ENCODE measurements at places on chromosomes 7 and 10.

- H3K27me3 ChIP-seq = peaks cover 37% of the 10 kb centered on the region
- DNase-seq = no peak
- H3K27ac ChIP-seq = no peak overlapping the region
- no peak overlapping the region for H3K4me3 ChIP-seq
- H3K4me1 ChIP-seq = no peaks in the 10 kb centered on the region
Observed at GRCh38 chr10:118171861-118172260, 125.1 kb upstream of the RAB11FIP2 start.

GRCh38 chr7:45923290-45923689 is 2.2 kb upstream of the IGFBP3 start:
- H3K27me3 ChIP-seq = peaks cover 57% of the 10 kb centered on the region
- H3K4me1 ChIP-seq = peaks cover 31% of the 10 kb centered on the region
- DNase-seq = peak; percentile 71

DNA sequence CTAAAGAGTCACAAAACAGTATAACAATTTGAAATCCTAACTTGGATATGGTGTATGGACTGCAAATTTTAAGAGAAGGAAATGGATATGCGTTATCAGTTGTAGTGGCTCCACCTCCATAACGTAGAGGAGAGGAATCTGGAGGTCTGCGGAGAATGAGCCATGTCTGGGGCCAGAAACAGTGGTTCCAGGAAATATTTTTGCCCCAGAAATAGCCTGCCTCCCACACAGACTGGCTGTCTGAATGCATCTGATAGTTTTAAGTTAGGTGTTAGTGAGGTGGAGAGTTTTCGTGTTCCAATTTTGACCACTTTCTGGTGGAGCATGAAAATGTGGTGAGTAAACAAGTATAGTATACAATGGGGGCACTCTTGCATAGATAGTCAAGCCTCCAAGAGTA is 1.6 kb downstream of the PHTF2 start:
- H3K36me3 ChIP-seq = peaks cover 31% of the 10 kb centered on the region
- H3K4me3 ChIP-seq = peak overlapping the region; percentile 97
- DNase-seq = no peak
- H3K4me1 ChIP-seq = peaks cover 75% of the 10 kb centered on the region

DNA sequence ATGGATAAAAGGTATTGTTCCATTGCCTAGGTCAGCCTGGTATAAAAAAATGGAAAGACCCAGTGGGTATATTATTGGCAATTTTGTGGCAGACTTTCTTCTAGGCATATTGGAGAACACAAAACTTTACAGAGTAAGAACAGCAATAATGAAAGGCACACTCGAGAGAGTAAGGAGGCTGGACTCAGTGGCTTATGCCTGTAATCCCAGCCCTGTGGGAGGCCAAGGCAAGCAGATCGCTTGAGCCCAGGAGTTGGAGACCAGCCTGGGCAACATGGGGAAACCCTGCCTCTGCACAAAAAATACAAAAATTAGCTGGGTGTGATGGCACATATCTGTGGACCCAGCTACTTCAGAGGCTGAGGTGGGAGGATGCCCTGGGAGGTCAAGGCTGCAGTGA is 158.2 kb downstream of the FAM107B start:
- H3K4me1 ChIP-seq = peaks cover 35% of the 10 kb centered on the region
- no peaks in the 10 kb centered on the region for H3K27me3 ChIP-seq
- H3K27ac ChIP-seq = no peak overlapping the region
- no peaks in the 10 kb centered on the region for H3K36me3 ChIP-seq
- H3K4me3 ChIP-seq = no peak overlapping the region

DNA sequence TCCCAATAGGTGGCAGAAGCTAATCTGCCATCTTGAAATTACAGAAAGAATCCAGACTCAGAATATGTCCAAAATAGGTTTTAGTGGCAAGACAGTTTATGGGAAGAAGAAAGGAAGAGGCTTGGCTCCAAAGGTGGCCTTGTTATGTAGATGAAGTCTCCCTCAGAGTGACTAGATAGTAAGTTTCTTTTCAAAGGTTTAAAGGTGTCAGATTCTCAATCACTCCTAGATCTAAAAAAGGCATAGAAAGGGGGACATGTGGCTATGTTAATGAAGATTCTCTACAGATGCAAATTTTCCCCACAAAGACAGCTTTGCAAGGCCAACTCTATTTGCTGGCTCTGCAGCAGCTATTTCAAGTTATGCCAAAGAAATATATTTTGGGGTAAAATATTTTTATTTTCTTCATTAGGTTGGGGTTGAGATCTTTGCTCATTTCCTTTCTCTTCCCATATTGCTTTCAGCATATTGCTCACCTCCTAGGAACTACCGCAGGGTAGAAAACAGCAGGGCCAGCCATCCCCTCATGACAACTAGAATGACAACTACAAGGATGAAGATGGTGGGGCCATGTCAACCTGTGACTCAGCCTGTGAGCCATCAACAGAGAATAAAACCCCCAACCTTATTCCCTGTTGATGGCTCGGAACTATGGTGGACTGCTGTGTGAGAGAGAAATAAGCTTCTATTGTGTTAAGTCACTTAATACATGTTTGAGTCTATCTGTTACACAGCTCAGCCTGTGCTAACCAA is 274.0 kb upstream of the GALNT17 start:
- no peaks in the 10 kb centered on the region for H3K27me3 ChIP-seq
- H3K4me3 ChIP-seq = no peak overlapping the region
- H3K4me1 ChIP-seq = no peaks in the 10 kb centered on the region
- DNase-seq = no peak
- no peaks in the 10 kb centered on the region for H3K36me3 ChIP-seq
- H3K27ac ChIP-seq = no peak overlapping the region

DNA sequence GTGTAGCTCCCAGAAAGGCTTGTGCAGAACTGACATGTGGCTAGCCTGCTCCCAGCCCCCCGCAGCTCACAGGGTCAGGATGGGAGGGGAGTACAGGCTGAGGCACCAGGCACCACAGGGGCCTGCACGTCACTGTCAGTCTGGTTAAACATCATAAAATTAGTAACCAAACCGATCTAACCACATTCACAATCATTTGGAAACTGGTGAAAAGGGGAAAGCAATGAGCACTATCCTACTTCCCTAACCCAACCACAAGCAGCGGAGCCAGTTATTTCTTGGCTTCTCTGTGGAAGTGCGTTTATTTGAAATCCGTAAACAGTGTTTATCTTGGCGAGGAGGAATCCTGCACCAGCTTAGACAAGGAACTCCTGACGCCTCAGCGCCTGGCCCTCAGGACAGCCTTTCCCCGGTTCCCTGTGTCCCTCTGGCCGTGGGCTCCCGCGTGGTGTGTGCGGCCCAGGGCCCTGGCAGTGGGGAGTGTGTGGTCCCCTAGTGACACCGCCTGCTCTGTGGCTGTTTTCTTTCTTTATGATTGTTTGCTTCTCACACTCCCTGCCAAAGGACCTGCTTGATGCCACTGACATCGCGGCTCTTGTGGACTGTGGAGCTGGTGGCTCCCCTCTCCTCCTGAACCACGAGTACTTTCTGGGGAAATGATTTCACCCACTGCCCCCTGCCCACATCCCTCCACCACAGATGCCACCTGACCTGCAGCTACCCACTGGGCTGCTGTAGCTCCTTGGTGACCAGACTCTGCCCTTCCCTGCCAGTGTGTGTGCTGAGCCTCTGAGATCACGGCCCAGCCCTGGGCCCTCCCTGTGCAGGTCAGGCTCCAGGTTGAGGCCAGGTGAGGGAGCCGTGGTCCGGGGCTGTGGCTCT is 38.0 kb downstream of the INPP5A start:
- peaks cover 2% of the 10 kb centered on the region for H3K36me3 ChIP-seq
- no peak overlapping the region for H3K4me3 ChIP-seq
- H3K27ac ChIP-seq = peak overlapping the region; percentile 74
- peaks cover 29% of the 10 kb centered on the region for H3K4me1 ChIP-seq
- DNase-seq = peak; percentile 54
- H3K27me3 ChIP-seq = no peaks in the 10 kb centered on the region

DNA sequence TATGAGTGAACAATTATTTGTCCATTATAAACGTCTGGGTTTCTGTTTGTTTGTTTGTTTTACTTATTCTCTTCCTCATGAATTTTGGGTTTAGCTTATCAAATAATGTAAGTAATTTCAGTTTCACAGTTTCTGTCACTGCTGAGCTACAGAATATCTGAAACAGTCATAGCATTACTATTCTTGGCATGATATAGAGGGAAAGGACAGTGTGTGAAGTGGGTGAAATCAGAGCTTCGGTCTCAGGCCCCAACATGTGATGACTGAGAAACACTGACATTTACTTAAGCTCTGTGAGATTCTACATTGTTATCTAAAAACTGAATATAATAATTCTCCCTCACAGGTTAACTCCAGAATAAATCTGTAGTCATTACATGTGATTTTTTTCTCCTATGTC is 8.8 kb upstream of the OR6V1 start:
- H3K27ac ChIP-seq = no peak overlapping the region
- peaks cover 23% of the 10 kb centered on the region for H3K27me3 ChIP-seq
- H3K36me3 ChIP-seq = no peaks in the 10 kb centered on the region
- H3K4me3 ChIP-seq = no peak overlapping the region
- H3K4me1 ChIP-seq = peaks cover 1% of the 10 kb centered on the region
- no peak for DNase-seq

GRCh38 chr7:36623247-36623646 is 101.0 kb downstream of the AOAH start:
- H3K27me3 ChIP-seq = no peaks in the 10 kb centered on the region
- no peak overlapping the region for H3K4me3 ChIP-seq
- H3K4me1 ChIP-seq = peaks cover 19% of the 10 kb centered on the region
- H3K27ac ChIP-seq = no peak overlapping the region
- H3K36me3 ChIP-seq = peaks cover 67% of the 10 kb centered on the region
- no peak for DNase-seq

GRCh38 chr10:93126483-93127052 is 52.9 kb downstream of the CYP26A1 start:
- H3K27me3 ChIP-seq = no peaks in the 10 kb centered on the region
- peaks cover 7% of the 10 kb centered on the region for H3K36me3 ChIP-seq
- H3K4me1 ChIP-seq = peaks cover 27% of the 10 kb centered on the region
- no peak for DNase-seq
- H3K4me3 ChIP-seq = no peak overlapping the region

- no peak overlapping the region for H3K4me3 ChIP-seq
- no peak for DNase-seq
- H3K36me3 ChIP-seq = no peaks in the 10 kb centered on the region
- no peaks in the 10 kb centered on the region for H3K27me3 ChIP-seq
Observed at GRCh38 chr10:52897162-52897561, 124.6 kb upstream of the MBL2 start.

DNA sequence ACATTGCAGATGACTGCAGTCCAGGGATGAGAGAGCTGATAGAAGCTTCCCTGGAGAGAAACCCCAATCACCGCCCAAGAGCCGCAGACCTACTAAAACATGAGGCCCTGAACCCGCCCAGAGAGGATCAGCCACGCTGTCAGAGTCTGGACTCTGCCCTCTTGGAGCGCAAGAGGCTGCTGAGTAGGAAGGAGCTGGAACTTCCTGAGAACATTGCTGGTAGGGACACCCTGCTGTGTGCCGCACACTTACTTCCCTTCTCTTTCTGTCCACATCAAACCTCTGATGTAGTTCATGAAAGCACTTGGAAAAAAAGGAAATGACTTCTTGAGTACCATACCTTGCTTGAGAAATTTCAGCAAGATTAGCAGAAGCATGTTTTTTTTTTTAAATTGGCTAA is 25.3 kb downstream of the MAP3K8 start:
- no peak overlapping the region for H3K4me3 ChIP-seq
- no peak for DNase-seq
- H3K4me1 ChIP-seq = peaks cover 29% of the 10 kb centered on the region
- H3K27ac ChIP-seq = no peak overlapping the region
- H3K27me3 ChIP-seq = no peaks in the 10 kb centered on the region

GRCh38 chr7:156002362-156003066 is 190.3 kb upstream of the SHH start:
- peaks cover 27% of the 10 kb centered on the region for H3K4me1 ChIP-seq
- H3K4me3 ChIP-seq = no peak overlapping the region
- H3K27ac ChIP-seq = no peak overlapping the region
- no peak for DNase-seq
- H3K27me3 ChIP-seq = peaks cover 22% of the 10 kb centered on the region
- H3K36me3 ChIP-seq = no peaks in the 10 kb centered on the region

DNA sequence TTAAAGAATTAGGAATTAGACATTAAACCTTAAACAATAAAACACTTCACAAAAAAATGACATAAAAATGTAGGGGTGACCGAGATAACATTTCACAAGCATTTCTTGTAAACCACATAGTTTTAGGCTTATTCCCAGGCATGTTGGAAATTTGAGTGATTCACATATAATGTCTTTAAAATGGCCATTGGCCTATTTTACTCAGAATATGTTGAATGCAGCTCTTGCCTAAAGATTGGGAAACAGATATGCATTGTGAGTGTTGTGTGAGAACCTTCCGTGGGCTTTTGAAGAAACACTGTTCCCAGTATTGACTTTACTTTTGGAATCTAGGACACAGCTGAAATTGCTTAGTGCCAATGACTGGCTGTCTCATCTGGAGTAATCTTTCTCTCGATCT is 79.6 kb downstream of the ARL5B start:
- H3K27me3 ChIP-seq = no peaks in the 10 kb centered on the region
- no peaks in the 10 kb centered on the region for H3K4me1 ChIP-seq
- no peak overlapping the region for H3K4me3 ChIP-seq
- H3K36me3 ChIP-seq = no peaks in the 10 kb centered on the region
- H3K27ac ChIP-seq = no peak overlapping the region

DNA sequence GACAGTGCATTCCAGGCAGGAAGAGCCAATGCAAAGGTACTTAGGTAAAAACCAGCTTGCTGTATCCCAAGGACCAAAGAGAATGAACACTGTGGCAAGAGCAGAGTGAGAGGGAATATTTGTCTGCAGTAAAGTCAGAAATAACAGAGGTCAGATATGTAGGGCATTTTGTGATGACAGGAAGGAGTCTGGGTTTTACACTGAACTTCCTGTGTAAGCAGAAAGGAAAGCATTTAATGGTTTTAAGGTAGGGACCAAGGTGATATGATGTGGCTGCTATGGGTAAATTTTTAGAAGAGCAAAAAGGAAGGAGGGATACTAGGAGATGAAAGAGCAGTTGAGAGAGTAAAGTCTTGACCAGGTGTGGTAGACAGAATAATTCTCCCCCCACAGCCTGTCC is 10.1 kb downstream of the ABCB1 start:
- no peak overlapping the region for H3K27ac ChIP-seq
- no peak overlapping the region for H3K4me3 ChIP-seq

- H3K4me3 ChIP-seq = no peak overlapping the region
- H3K36me3 ChIP-seq = no peaks in the 10 kb centered on the region
Observed at GRCh38 chr7:84469034-84469433, 274.4 kb upstream of the SEMA3A start.

- no peaks in the 10 kb centered on the region for H3K27me3 ChIP-seq
- H3K4me1 ChIP-seq = no peaks in the 10 kb centered on the region
- H3K4me3 ChIP-seq = no peak overlapping the region
- no peaks in the 10 kb centered on the region for H3K36me3 ChIP-seq
- H3K27ac ChIP-seq = no peak overlapping the region
- DNase-seq = no peak
Observed at GRCh38 chr7:69283421-69283820, 314.9 kb upstream of the AUTS2 start.

All from activated T-cell treated with anti-CD3 and anti-CD28 coated beads, Interleukin-2, amount 50 U/mL, for 24 hours (primary cell).